ENCODE measurements at places on chromosomes 12 and 14.
A peak's percentile ranks its signal among the peaks of the same experiment; 100 is the strongest.

DNA sequence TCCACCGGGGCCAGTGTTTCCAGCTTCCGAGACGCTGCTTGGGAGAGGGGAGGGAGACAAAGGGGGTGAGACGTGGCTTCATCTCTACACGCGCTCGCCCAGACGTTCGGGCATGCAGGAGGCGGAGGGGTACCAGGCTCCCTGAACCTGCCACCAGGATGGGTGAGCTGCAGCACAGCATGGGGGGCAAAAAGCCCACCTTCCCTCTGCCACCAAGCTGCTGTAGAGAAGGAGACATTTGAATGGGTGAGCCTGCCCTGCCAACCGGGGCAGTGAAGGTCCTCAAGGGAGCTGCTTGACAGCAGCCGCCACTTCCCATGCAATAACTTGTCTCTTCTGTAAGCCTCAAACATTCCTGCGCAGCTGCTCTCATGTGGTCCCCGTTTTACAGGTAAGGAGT, 78.4 kb upstream of the DICER1 start:
- no peak for DNase-seq

DNA sequence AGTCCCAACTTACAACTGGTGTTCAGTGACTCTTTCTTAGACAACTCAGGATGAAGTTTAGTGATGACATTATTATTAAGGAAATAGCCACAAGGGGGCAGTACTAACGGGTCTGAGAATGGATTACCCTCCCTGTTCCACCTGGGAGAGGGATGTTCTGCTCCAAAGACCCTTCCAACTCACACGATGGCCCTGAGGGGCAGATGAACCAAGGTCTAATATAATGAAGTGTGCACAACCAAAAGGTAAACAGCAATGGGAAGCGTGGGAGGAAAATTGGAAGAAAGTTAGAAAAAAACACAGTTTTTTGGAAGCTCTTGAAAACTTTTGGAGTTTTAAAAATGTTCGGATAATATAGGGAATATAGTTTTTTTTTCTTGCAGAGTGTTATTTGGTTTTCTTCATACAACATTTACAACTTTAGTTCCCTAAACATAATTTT, 24.0 kb downstream of the FGF6 start:
- no peak for DNase-seq

- DNase-seq = no peak
Measured at GRCh38 chr14:36271222-36271621, 49.2 kb downstream of the MBIP start.

DNA sequence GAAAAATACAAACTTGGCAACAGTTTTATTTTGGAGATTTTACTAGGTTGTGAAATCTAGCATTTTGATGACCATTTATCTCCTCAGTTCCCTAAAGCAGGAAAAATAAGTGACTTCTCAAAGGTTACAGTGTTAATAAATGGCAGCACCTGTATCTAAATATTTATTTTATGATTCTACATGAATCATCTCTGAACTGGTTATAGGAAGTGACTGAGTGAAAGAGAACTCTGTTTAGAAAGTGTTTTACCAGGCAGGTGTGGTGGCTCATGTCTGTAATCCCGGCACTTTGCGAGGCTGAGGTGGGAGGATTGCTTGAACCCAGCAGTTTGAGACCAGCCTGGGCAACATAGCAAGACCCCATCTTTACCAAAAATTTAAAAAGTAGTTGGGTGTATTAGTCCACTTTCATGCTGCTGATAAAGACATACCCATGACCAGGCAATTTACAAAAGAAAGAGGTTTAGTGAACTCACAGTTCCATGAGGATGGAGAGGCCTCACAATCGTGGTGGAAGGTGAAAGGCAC, 26.3 kb downstream of the MIPOL1 start:
- no peak for DNase-seq

DNA sequence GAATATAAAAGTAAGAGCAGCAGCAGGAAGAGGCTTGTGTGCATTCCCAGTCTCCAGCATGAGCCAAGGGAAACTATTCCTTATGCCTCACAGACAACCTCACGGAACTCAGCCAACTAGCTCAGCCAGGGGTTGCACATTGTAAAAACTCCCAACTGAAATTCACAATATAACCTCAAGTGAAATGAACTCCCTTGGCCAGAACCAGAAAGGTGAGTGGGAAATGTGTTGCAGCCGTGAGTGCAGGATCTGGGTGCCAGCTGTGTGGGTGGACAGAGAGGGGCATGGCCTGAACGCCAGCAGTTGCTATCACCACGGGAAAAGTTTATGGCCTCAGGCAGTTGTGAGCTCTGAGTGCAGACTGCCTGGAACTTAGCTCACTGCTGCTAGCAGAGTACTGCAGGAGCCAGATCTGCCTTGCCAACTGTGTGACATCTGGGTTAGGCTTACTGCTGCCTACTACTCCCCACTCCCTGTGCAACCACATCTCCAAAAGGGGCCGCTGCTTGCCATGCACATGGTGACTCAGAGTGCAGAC, 2.3 kb upstream of the CLEC1A start:
- no peak for DNase-seq

GRCh38 chr12:38391007-38391406, 74.4 kb downstream of the ALG10B start:
- DNase-seq = no peak

DNA sequence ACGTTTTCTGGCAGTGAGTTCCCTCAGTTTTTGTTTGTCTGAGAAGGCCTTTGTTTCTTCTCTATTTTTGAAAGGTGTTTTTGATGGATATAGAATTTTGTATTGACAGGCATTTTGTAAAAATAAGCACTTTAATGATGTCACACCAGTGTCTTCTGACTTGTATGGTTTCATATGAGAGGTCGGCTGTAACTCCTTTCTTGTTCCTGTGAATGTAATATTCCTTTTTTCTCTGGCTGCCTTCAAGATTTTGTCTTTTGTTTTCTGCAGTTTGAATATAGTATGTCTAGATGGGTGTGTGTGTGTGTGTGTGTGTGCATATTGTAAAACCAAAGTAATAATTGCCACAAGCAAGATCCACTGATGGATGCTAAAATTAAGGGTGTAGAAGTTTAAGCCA, 67.8 kb upstream of the PSMC1 start:
- DNase-seq = no peak

GRCh38 chr14:73427516-73428264, 30.7 kb downstream of the NUMB start:
- DNase-seq = no peak

DNA sequence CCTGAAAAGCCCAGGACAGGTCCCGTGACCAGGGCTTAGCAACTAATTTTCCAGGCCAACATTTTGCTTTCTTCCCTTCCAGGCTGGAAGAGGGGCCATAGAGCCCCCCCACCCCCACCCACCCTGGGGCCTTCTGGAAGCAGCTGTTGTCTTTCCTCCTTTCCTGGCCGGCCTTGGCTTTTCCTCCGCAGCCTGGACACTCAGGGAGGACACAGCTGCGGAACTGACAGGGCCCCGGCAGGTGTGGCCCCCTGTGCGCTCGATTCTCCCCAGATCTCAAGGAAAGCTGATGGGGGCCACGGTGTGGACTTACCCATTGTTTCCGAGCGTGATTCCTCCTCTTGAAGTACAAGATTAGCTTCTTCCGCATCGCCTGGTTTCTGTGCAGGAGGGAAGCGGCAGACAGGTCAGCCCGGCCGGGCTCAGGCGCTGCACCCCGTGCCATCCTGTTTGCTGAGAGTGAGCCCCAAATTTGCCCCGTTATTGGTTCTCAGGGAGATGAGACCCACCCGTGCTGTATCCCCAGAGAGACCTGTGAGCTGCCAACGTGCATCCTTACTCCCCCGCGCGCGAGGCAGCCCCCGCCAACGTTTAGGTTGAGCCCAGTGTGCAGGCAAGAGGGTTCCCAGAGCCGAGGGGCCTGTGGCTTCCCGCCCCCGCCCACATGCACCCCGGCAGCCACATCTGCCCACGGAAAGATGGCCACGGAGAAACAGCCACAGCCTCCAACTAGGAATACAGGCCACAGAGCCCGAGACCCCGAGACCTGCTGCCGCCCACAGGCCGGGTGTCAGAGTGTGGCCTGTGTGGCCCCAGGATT, 129.6 kb downstream of the NCOR2 start:
- DNase-seq = no peak

DNA sequence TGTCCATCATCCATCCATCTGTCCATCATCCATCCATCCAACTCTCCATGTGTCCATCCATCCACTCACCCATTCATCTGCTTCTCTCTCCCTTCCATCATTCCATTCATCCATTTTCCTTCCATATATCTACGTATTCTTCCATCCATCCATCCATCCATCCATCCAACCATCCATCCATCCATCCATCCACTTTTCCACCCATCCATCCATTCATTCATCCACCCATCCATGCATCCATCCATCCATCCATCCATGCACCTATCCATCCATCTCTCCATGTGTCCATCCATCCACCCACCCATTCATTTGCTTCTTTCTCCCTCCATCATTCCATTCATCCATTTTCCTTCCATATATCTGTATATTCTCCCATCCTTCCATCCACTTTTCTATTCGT, 214.0 kb upstream of the RTL1 start:
- no peak for DNase-seq

- no peak for DNase-seq
Measured at GRCh38 chr12:105935981-105936380, 202.8 kb downstream of the NUAK1 start.

DNA sequence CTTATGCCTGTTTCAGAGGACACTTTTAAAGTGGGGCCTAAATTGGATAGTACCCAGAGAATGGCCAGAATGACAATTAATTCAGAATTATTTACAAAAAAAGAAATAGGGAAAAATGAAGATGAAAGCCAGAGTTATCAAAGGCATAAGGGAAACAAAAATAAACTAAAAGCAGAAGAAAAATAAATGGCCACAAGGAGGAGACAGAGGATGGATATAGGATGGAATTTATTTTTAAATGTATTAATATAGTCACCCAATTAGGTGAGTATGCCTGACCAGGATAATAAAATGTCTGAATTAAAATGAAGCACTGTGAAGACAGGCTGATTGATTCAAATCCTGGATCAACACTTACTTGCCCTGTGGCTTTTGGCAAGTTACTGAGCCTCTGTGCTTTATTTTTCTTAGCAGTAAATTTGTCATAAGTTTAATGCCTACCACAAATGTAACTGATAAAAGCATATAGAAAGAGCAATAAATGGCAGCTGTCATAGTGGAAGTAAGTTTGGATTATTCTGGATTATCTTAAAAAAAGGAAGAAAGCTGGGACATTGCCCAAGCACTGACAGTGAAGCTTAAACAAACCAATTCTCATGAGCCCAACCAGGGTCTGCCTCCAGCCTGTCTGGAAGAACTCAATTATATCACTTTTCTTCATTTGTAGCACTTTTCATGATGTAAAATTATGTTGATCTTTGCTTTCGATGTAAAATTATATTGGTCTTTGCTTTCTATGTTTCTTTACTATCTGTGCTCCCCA, 3.5 kb downstream of the CLEC9A start:
- no peak for DNase-seq

- DNase-seq = no peak
Measured at GRCh38 chr14:84674636-84675035, 855.3 kb upstream of the FLRT2 start.

DNA sequence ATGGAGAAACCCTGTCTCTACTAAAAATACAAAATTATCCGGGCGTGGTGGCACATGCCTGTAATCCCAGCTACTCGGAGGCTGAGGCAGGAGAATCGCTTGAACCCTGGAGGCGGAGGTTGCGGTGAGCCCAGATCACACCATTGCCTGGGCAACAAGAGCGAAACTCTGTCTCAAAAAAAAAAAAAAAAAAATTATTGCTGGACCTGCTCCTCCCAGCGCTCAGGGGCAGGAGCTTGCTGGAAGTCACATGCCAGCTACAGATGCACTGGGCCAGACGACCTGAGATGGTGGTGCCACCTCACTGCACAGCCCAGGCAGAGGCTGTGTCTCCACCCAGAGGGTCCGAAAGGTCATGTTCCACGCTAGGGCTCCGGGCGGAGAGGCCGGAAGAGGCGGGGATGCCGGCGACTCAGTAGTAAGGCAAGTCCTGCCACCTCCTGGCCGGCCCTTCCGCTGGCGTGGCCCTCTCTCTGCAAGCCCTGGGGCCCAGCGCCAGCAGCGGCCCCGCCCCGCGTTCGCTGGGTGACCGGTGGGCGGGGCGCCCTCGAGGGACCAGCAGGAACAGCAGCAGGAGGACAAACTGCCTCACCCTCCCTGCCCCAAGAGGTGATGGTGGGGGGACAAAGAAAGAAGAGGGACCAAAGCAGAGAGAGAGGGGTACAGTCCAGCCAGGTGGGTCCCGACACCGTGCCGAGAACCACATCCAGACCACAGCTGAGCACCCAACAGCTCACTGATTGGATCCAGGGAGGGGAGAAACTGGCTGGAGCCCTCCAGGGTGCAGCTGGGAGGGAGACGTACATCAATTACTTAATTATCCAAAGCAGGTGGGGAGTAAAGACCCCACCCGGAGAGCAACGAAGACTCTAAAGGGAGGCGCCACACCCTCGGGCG, 3.6 kb upstream of the RHOF start:
- DNase-seq = peak; percentile 72

DNA sequence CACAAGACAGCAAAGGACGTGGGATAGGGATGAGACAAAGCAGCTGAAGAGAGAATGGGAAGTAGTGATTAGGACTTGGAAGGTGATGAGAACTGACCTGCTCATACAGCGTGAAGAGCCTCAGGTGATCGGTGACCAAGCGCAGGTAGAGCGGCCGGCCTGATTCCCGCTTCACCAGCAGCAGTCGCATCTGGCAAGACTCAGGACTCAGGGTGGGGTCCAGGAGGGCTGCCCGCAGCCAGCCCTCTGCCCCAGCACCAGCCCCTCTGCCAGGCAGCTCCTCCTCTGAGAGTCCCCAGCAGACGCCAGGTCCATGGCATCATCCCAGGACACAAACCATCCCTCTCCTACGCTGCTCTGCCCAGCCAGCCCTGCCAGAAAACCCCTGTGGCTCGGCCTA, 30.8 kb downstream of the TEP1 start:
- no peak for DNase-seq

- DNase-seq = no peak
Measured at GRCh38 chr14:62710811-62711210, 334.4 kb downstream of the KCNH5 start.

All from posterior cingulate gyrus (tissue), 11 donors.